ENCODE measurements at places on chromosomes 4 and X.

GRCh38 chrX:150361777-150362351 lies 1.3 kb upstream of the MAMLD1 start:
- DNase-seq = no peak

- DNase-seq = no peak
Measured at GRCh38 chr4:87045234-87045558, 110.4 kb downstream of the AFF1 start.

GRCh38 chrX:981791-982626 lies 230.4 kb downstream of the CRLF2 start:
- no peak for DNase-seq

GRCh38 chrX:70132877-70133302 lies 357 bp upstream of the IGBP1 start:
- DNase-seq = no peak

GRCh38 chrX:147894366-147894963 lies 17.3 kb upstream of the FMR1 start:
- DNase-seq = no peak

DNA sequence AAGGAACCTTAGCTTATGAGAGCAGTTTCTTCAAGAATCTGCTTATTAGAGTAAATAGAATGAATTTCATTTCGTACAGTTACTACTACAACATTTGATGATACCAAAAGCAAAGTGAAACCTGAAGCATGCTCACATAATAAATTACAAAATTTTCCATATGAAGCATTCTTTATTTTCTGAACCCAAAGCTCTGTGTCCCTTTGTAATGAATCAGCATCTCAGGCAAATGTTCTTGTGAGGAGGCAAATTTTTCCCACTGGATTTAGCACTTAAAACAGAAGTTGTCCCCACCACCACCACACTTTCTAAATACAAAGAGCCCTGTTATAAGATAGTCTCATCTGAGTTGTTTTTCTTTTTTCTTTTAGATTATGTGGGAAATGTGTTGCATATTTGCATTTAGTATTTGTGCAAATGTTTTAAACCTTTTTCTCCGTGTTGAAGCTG lies 70.7 kb upstream of the NFKB1 start:
- DNase-seq = no peak

- DNase-seq = no peak
Measured at GRCh38 chrX:111071542-111072277, 24.3 kb upstream of the PAK3 start.

- no peak for DNase-seq
Measured at GRCh38 chr4:115548123-115548522, 434.7 kb upstream of the NDST4 start.

DNA sequence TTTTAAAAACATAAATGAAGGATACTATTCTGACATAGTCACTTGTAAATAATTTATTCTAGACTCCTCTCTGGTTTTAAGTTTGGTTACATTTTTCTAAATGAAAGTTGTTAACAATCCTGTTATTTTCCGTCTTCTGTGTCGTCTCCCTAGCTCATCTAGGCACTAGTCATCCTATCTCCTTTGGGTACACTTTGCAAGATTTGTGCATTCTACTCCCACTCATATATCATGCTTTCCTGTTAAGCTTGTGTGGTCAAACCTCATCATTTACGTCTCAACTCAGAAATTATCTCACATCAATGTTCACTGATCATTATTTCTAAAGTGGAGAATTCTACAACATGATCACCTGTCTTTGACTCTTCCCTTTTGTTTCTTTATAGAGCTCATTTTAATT lies 658.7 kb downstream of the TLL1 start:
- DNase-seq = no peak

DNA sequence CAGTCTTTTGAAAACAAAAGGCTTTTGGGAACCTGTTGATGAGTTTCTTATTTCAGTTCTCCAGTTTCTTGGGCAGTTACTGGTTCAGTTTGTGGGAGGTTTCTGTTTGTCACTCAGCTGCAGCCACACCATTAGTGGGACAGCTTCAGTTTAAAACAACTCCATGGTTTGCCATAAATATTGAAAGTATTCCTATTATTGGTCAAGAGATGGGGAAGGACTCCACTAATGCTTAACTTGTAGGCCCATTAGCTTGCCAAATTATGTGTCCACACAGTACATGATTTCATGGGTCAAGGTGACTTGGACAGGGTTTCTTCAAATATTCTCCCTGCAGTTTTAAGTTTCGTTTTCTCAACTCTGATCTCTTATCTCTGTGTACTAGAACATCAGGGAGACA lies 15.5 kb upstream of the ASIC5 start:
- no peak for DNase-seq

DNA sequence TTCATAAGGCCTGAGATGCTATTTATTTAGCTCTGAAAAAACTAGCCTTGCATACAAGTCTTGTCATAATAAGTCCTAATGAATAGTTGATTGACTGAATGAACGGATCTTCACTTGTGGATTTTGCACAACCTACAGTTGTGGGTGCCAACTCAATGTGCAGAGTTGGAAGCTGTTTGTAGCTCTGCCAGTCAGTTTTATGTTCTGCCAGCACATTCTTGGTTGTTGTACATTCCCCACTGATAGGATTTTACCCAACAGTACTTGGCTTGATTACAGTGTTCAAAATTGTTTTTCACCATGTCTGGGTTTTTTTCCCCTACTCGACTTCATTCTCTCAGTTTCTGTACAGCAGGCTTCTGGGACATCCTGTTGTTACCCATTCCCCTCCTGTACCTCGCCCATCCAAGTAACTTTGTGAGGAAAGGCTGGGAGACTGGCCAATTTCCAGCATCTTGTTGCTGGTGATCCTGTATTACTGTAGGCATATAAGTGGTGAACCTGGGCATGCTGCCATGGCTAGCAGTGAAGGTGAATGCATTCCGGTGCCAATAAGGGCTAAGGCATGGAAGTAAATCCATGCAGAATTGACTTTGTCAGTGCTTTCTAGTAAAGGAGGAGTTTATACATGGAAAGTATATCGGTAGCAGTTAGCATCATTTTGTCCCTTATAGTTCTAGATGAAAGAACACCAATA lies 22.8 kb downstream of the IL1RAPL1 start:
- DNase-seq = no peak

GRCh38 chrX:112865464-112866025 lies 24.9 kb upstream of the AMOT start:
- DNase-seq = no peak

GRCh38 chr4:164596927-164597326 lies 157.0 kb upstream of the SMIM31 start:
- no peak for DNase-seq

DNA sequence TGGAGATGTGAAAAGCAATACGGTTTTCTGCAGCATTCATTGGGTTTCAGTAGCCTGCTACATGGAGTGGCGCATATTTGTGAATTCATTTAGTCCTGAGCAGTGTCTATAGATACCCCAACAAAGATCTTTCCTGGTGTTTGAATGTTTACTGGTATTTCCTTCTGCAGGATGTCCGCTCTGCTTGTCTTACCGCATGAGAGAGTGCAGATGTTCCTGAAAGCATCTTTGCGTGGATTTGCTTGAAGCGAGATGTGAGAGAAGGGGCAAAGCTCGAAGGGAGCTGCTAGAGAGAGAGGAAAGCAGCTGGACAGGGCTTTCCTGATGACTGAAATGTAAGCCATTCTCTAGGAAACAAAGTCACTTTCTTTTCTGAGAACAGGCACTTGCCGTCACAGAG lies 40.9 kb upstream of the GYPA start:
- no peak for DNase-seq

GRCh38 chr4:69546134-69546765 lies 50.5 kb upstream of the UGT2B4 start:
- no peak for DNase-seq

All from BJ (cell line).